CD4-positive, alpha-beta T cell (primary cell): ENCODE measurements at places on chromosomes 3 and 15. TPM values are rescaled to one million over a fixed set of nuclear protein-coding genes. Genes with fewer than 3 reads are reported as not detected.

Gene TRIM69
- total RNA-seq, result 9.8 TPM

Gene DNAJA4
- total RNA-seq, result 47.0 TPM

GRCh38 chr15:85408270-85408746 is 27.9 kb downstream of the AKAP13 start:
- DNase-seq, result no peak

- DNase-seq, result no peak
These were observed 70.4 kb upstream of the GATA2 start for GRCh38 chr3:128563439-128563838.

DNA sequence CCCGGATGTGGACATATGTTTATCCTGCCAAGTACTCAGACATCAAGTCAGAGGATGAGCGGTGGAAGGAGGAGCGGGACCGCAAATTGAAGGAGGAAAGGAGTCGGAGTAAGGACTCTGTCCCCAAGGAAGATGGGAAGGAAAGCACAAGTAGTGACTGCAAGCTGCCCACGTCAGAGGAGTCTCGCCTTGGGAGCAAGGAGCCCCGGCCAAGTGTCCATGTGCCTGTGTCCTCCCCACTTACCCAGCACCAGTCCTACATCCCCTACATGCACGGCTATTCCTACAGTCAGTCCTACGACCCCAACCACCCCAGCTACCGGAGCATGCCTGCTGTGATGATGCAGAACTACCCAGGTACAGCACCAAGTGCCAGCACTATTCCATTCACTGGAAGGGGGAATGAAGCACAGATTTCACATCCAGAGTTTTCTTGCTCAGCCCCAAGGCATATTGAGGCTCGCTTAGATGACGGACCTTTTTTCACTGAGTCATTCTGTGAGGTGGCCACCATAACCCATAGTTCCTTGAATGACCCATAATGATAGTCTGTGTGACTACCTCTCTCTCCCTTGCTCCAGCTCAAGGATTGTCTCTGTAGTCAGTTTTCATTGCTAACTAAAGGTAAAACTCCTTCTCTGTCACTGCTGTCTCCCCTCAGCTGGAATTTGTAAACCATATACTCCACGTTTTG is 97.1 kb downstream of the RBPMS2 start:
- no peak for DNase-seq
